ENCODE measurements at places on chromosomes 7 and 10.

- no peak for DNase-seq
These were observed 334.0 kb upstream of the LRRTM3 start for GRCh38 chr10:66591865-66592264.

- DNase-seq = no peak
These were observed 23.7 kb downstream of the STAMBPL1 start for GRCh38 chr10:88903715-88904114.

GRCh38 chr7:154638286-154638685, 364.6 kb downstream of the PAXIP1 start:
- DNase-seq = no peak

GRCh38 chr10:93806903-93807302, 49.2 kb downstream of the LGI1 start:
- no peak for DNase-seq

- no peak for DNase-seq
These were observed 95.6 kb downstream of the SNX13 start for GRCh38 chr7:17844514-17845196.

- no peak for DNase-seq
These were observed 60.7 kb downstream of the ABCB4 start for GRCh38 chr7:87414794-87415188.

GRCh38 chr7:80135309-80136104, 876 bp downstream of the GNAI1 start:
- no peak for DNase-seq

GRCh38 chr7:142442396-142442795, 184.5 kb upstream of the PRSS58 start:
- no peak for DNase-seq

DNA sequence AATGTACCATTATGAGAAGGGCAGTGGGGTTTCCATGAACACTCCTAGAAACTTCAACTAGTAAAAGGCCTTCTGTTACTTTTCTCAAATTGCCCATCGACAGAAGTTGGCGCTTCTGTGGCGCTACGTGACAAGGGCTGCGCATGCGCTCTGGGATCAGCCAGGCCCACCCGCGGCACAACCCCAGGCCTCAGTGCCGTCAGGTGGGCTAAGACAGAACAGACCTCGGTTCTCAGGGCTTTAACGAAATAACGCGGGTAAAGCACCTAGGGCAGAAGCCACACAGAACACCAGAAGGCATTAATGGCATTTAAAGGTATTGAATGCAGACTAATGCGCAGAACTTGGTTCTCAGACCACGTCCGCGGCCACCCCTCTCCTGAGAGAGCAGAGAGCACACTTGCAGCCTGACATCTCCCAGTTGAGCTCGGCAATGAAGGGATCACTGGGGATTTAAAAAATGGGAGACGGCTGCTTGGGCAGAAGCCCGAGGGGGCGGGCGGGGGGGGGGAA, 67.6 kb upstream of the CTNNA3 start:
- peak; percentile 15 for DNase-seq

GRCh38 chr7:151839451-151839921, 37.4 kb downstream of the PRKAG2 start:
- DNase-seq = no peak

GRCh38 chr7:1850111-1850975, 180.3 kb downstream of the ELFN1 start:
- no peak for DNase-seq

DNA sequence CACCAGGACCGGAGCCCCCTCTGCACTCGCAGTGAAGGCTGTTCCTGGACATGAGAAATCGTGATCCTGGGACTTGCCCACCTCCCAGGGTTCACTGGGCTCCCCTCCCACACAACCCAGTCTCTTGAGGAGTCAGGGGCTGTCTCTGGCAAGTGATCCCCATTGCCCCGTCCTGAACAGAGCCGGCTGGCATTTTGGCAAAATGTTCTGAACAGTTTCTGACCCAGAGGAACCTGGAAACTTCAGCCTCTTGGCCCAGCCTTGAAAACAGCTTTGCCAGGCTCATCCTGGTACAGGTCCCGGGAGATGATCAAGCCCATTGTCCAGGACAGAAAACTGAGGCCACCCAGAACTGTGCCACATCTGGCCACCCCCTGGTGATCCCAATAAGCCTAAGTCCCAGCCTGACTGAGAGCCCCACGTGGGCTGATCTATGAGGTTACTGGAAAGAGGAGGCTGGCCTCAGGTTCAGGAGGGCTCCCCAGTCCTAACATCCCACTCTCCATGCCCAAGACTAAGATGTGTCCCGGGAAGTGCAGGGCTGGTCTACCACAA, 115.7 kb downstream of the OAT start:
- no peak for DNase-seq

DNA sequence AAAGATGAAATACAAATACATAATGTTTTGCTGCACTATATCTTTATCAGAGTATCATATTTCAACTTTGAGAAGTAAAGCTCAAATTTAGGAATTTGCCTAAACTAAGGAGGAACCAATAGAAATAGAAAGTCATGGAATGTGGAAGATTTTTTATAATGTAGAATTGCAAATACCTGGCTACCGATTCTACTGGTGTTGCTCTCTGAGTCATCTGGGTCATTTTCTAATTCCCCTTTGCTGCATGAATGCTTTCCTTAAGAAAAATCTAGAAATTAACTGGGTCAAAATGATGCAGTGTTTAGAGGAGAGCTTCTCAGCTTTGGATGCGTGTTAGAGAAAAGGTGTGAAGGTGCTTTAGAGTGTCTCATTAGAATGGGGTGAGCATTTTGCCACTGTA, 568.9 kb upstream of the ANKRD30A start:
- no peak for DNase-seq

- DNase-seq = no peak
These were observed 44.9 kb upstream of the FAM3C start for GRCh38 chr7:121440857-121441503.

DNA sequence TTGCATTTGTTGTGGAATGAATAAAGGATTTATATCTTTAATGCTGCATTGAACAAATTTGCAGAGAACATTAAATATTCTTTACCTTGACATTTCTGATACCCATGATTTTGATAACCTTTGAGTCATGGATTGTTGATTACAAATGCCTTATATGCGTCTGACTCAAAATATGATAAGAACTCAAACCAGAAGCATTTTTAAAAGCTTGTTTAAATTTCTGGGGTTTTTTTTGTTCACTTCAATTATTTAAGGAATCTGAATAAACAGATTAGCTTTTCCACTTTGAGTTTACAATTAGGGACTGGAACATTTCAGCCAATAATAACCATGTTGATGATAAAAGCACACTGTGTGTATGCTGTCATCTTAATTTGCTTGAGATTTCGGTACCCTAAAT, 253.5 kb downstream of the NRG3 start:
- DNase-seq = no peak

DNA sequence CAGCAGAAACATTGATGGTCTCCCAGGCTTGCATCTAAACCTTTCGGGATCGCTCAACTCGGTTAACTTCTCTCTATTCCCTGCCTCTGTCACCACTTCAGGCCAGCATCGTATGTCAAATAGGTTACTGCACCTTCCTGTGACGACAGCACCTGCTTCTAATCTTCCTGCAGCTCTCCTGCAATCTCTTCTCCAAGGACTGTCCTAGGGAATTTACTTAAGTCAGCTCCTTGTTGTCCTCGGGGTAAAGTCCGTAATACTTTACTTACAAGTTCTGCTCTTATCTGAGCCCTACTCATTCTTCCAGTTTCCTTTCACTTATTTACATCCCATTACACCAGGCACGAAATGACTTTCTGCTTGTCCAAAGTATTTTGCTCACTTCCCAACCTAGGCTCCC, 372.7 kb upstream of the AKR1E2 start:
- DNase-seq = no peak

GRCh38 chr7:147400925-147401324, 1189.6 kb upstream of the C7orf33 start:
- no peak for DNase-seq

GRCh38 chr7:99028261-99028973, 115.5 kb downstream of the SMURF1 start:
- no peak for DNase-seq

DNA sequence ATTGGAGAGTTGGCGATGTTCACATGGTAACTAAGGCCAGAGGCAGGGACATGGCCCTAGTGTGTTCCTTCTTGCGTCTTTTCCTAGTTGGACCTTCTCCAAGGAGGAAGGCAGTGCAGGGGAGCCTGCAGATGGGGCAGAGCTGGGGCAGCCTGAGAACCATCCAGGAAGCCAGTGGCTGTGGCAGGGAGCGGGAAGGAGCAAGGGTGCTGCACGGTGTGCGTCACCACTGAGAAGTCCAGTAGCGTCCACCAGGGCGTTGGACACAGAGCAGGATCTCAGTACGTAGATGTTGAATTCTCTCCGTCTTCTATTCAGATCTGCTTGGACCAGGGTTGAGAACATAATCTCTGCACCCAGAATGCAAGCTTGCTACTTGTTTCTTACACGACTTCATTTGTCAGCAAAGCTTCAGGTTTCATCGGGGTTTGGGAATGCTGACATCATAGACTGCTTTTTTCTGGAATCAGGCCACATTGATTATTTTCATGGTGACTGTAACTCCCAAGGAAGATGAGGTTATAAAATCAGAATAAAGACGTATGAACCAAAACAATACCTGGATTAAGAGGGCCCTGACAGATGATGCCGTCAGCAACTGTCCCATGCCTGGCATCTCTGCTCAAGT, 130.3 kb downstream of the HECW1 start:
- DNase-seq = no peak

DNA sequence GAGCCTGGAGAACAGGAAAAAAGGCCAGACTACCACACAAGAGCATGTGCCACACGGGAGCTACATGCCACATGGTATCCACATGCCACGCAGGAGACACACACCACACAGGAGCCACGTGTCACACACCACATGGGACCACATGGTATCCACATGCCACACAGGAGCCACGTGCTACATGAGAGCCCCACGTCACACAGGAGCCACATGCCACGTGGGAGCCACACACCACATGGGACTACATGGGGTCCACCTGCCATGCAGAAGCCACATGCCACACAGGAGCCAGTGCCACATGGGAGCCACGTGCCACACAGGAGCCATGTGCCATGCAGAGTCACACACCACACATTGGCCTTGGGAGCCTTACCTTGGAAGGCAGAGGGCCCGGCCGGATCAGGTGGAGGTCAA, 244.4 kb upstream of the PPP2R2D start:
- no peak for DNase-seq

- DNase-seq = no peak
These were observed 14.3 kb downstream of the STRA8 start for GRCh38 chr7:135247746-135248471.

Measured in iPS DF 19.7 (cell line).